Spleen (tissue), 13 donors: ENCODE measurements at places on chromosomes 4 and X.

DNA sequence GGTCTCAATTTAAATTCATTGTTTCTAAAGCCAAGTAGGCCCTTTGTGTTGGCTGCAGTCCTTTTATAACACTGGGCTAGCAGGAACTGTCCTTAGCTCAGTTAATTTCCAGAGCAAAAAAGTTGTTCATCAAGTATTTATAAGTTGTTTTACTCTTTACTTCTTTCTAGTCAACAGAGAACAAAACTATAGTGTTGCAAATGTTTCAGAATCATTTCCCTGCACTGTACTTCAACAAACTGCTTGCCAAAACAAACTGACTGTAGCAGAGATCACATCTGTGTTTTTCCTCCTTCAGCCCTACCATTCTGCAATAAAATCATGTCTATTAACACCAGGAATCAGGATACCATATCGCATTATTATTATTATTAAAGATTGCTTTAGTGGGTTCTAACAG is 168.5 kb upstream of the SH3RF1 start:
- DNase-seq, result no peak

DNA sequence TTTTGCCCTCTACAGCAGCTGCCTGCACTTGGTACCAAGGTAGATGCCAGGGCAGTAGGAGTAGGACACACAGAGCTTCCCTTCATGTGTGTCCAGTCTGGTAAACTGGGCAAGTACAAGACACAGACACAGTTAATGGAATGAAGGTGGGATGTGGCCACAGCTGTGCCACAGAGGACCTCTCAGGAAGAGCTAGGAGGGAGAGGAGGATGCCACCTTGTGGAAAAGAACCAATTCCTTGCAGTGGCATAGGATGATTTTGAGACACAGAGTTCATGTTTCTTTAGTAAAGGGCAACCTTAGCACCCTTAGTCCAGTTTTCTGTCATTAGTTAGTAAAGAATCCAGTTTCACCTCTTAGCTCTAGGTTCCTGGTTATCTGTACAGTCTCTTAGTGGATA is 36.3 kb upstream of the TBC1D14 start:
- no peak for DNase-seq

DNA sequence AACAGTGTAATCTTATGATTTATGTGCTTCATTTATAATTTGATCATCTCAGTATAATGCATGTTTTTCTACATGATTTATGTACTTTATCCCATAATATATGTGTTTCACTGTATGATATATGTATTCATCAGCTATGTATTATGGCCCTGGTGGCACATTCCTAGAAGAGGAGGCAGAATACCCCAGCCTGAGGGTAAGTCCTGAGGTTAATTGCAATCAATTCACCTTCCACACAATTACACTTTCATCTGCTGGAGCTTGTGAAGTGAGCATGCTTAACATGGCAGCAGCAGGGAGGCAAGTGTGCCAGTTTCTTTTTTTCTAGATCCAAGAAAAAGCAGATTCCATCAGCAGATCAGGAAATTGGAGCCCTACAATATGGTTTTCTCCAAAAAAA is 81.2 kb downstream of the CXXC4 start:
- no peak for DNase-seq

DNA sequence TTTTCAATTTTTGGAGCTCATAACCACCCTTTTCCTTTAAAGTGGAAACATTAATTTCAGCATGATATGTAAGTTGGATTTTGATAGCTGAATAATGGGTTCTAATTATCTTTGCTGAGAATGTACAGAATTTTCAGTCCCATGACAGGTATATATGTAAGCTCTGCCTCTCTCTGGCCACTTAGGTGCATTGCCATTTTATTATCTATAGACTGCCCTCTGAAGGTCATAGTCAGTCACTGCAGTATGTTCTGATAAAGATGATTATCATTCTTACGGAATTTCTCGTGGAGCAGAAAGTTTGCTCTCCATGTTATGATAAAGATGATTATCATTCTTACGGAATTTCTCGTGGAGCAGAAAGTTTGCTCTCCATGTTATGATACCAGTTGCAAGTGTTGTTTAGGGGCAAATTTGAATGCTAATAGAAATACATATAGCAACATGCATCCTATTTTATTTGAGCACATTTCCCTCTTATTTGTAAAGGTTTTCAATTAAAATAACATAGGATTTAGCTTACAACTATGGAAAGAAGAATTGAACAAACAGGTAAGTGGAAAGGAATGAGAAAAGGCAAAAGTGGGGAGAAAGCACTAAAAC is 10.4 kb downstream of the AFP start:
- no peak for DNase-seq

DNA sequence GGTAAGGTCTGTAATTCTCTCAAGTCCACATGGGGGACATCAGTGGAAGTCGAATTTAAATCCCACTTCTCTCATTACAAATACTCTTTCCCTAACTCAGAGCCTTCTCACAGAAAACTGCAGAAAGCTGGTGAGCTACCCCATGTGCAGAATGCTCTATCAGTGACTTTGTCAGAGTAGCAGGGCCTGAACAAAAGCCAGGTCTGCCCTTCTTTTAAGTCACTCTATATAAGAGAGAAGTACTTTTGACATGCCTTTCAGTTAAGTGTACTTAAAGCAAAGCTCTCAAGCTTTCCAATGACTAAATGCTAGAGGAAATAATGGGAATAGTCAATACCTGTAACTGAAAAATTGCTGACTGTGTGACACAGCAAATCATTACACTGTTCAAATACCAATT is 323.1 kb downstream of the KCNIP4 start:
- DNase-seq, result no peak

DNA sequence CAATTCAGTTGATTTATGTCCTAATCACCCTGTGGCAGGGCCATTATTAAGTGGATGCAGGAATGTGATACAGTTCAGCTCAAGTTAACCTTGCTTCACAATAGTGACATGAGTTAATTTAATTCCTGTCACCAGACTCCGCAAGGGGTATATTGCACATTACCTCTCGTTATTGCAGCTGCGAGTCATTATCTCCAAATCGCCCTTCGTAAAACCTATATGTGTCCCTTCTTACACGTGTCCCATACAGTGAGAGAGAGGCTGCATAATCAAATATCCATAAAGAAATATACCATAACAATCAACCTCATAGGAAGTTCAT is 369.9 kb upstream of the ANXA10 start:
- DNase-seq, result no peak

- no peak for DNase-seq
These were observed 40.4 kb downstream of the MCUB start for GRCh38 chr4:109600431-109600830.

DNA sequence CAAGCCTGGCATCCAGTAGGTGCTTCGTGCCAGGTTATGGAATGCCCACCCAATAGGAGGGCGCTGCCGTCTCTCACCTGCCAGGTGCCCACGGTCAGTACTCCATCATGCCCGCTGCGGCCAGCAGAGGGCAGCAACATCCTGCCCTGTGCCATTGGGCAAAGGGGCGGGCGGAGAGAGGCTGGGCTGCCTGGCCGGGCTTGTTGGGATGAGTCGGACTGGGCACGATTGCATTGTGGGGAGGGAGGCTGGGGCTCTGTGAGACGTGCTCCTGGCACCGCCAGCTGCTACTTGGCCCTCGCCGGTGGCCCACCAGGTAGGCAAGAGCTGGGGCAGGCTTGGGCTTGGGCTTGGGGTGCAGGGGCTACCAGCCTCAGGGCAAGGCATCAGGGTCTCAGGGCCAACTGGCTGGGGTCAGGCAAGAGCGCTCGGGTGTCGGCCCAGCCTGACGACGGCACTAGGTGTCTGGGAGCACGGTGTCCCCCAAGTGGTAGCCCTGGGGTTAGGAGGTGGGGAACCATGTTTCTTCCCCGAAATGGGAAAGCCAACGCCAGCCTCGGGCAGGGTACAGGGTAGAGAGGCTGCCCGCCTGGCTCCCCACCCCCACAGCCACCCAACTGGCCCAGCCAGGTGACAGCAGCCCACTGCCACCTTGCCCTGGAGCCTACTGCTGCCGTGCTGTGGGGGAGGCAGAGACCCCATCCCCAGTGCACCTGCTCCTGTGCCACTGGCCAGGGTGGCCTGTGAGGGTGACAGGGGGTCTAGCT is at the start of gene PLXNB3:
TSS of gene PLXNB3 (plus strand) at position 261 of the 767 bp plus-strand sequence. CDS start 1,287 bp downstream, outside the sequence.
- DNase-seq, result peak; percentile 94

DNA sequence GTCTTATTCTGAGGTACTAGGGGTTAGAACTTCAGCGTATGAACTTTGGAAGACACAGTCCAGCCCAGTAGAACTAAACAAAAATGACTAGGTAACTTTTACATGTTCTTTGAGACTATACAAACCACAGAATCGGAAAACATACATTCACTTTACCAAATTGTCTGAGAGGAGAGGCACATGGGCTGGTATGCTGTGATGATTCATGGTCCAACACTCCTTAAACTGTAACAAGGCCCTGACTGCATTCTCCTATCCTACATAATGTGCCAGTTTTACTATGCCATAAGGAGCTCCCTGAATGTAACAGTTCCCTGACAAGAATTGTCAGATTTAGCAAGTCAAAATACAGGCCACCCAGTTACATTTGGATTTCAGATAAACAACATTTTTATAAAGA is 640.0 kb downstream of the RAB28 start:
- no peak for DNase-seq

DNA sequence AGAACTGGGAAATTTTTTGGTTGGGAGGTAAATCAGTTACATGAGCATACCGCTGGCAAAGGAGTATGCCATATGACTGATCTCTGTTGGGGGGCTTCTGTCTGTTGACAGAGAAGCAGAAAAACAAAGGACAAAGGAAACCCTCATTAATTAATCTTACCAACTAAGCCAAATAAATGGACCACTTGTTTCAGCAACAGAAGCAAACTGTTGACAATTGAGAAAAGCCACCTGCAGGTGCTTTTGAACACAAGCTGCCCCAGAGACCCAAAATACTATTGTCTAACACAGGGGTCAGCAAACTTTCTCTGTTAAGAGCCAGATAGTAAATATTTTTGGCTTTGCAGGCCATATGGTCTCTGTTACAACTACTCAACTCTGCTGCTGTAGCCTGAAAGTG is 7.0 kb upstream of the FRYL start:
- DNase-seq, result no peak

GRCh38 chrX:154542723-154543424 is 3.8 kb downstream of the G6PD start:
- peak; percentile 79 for DNase-seq

DNA sequence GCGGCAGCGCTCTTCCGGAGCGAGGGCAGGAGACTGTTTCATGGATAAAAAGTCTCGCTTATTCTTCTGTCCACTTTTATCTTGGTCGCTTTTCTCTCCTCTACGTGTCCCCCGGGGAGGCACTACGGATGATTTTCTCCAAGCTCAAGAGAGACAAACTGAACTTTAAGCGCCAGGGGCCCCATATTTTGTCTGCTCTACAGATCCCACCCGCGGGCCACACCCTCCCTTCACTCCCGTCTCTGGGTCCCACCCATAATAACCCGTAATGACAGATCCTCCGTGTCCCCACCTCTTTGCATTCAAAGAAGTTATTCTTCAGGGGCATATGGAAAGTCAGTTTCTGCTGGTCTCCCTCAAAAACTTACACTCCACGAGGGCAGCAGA is at the start of gene CORIN:
TSS of gene CORIN (minus strand) at position 160 of the 387 bp plus-strand sequence. CDS start at position 42, 118 bp downstream.
- no peak for DNase-seq

DNA sequence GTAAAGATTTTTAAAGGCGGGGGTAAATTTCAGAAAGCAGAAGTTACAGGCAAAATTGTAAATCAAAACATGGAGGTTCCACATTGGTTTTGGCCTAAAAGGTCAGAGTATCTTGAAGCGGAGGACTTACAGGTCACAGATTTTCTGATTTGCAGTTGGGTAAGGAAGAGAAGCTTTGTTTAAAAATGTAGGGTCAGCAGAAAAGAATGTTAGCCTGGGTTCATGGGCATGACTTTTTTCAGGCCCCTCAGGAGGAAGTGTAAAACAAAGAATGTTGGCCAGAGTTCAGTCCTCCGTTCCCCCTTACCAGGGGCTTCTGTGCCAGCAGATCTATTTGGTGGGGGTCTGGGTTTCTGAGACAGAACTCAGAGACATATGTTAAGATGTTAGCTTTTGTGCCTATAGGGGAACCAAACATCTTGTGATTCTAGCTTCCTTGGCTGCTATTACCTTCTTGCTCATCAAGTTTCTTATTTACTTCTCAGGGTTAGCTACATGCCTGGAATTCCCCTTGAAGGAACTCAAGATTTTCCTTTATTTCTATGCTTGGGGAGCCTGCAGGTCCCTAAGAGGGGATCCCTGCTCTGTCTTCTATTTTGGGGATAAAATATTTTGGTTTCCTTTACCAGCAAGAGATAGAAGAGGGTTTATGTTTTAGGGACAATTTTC is 160.3 kb downstream of the ANK2 start:
- no peak for DNase-seq

DNA sequence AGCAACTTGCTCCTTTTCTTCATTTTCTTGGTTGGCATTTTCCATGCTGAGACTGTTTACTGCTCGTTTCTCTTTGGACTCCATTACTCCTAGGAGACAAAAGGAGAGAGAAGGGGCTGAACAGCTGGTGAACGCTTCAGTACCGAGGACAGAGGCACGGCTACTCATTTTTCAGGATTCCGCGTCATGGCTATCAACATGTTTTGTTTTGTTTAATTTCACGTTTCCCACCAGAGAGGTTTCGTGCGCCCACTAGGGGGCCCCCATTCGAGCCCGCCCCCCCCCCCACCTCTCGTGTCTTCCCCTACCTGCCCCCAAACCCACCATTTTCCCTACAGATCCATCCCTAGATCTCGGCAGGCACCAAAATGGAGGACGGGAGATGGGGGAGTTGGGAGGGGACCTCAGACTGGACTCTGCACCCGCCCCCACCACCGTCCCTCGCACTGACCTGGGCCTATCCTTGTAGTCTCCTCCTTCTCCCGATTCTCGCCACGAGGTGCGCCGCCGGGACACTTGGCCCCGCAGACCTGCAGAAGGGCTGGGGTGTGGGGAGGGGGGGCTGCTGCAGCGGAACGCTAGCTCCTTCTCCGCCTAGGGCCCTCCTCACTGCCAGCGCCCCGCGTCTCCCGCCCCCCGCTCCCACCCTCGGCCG is 653 bp downstream of the BEX1 start:
- no peak for DNase-seq
